OCI-LY7 (cell line): ENCODE measurements at places on chromosomes 1 and 21. TPM values are rescaled to one million over a fixed set of nuclear protein-coding genes. Genes with fewer than 3 reads are reported as not detected.

The CA6 gene
- not detected in 2 replicates for total RNA-seq

The VASH2 gene
- 7.4 and 7.5 TPM in 2 replicates for total RNA-seq

The VCAM1 gene
- not detected in 2 replicates for total RNA-seq

The CNIH3 gene
- total RNA-seq: 0.83 and 1.9 TPM in 2 replicates

The FCRL5 gene
- total RNA-seq: 44.8 and 57.4 TPM in 2 replicates

The TINAGL1 gene
- total RNA-seq: 0.17 TPM in 1 of 2 replicates, not detected in the other

The GJB5 gene
- total RNA-seq: not detected in 2 replicates

The FCGR2B gene
- total RNA-seq: 1.9 and 4.8 TPM in 2 replicates

The LPAR3 gene
- total RNA-seq: not detected in 2 replicates

The TSSK3 gene
- total RNA-seq: 7.8 and 10.1 TPM in 2 replicates

The CSMD2 gene
- total RNA-seq: not detected in 2 replicates

The PDE4B gene
- total RNA-seq: 2.4 and 3.6 TPM in 2 replicates

The DCST1 gene
- total RNA-seq: not detected in 2 replicates

The AMY2A gene
- total RNA-seq: not detected in 2 replicates

The DMRTB1 gene
- not detected in 2 replicates for total RNA-seq

The CFHR5 gene
- total RNA-seq: not detected in 2 replicates

The ASTN1 gene
- total RNA-seq: not detected in 2 replicates

The SLAMF6 gene
- total RNA-seq: 65.1 and 72.4 TPM in 2 replicates

The FMO1 gene
- total RNA-seq: 0.34 and 0.98 TPM in 2 replicates

The ADORA3 gene
- total RNA-seq: 0.17 TPM in 1 of 2 replicates, not detected in the other

The PPP1R15B gene
- 79.2 and 91.3 TPM in 2 replicates for total RNA-seq

The TCHH gene
- total RNA-seq: not detected in 2 replicates

The ZNF669 gene
- total RNA-seq: 13.6 and 15.5 TPM in 2 replicates

The GBP4 gene
- not detected in 2 replicates for total RNA-seq

The SELL gene
- total RNA-seq: 1.5 and 2.2 TPM in 2 replicates

The RAB42 gene
- not detected in 2 replicates for total RNA-seq
